ENCODE measurements at places on chromosomes 6 and 20.

- peak; percentile 69 for DNase-seq
Observed at GRCh38 chr6:105259913-105260889, 80.4 kb upstream of the POPDC3 start.

GRCh38 chr6:73746787-73747186, 50.8 kb downstream of the CD109 start:
- DNase-seq: no peak

DNA sequence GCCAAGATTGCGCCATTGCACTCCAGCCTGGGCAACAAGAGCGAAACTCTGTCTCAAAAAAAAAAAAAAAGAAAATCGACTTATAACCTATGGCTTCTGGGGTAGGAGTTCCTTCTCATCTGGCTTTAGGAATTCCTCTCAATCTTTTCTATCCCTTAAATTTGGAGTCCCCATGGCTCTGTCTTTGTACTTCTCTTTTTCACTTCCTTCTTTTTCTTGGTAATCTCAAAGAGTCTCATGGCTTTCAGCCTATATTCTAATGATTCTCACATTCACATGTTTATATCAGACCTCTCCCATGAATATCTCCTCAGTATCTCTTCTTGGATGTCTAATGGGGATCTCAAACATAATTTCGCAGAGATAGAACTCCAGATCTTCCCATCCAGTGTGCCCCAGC, 42.8 kb upstream of the RALGAPA2 start:
- DNase-seq: no peak

GRCh38 chr20:51098284-51098810, 75.4 kb upstream of the KCNG1 start:
- no peak for DNase-seq

DNA sequence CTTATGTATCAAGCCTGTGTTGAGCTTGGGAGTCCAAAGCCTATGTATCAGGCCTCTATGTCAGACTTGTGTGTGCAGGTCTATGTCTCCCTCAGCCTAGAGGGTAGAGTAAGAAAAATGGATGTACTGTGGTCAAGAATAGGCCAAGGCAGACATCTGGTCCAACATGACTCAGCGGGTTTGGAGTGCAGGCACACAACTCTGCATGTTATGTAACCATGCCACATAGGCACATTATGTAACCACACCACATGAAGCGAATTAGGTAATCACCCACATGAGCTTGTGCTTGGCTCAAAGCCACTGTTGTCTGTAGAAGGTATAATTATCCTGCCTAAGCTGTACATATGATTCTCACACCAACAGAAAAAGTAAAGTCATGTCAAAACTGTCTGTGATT, 1190.5 kb upstream of the EYS start:
- no peak for DNase-seq

DNA sequence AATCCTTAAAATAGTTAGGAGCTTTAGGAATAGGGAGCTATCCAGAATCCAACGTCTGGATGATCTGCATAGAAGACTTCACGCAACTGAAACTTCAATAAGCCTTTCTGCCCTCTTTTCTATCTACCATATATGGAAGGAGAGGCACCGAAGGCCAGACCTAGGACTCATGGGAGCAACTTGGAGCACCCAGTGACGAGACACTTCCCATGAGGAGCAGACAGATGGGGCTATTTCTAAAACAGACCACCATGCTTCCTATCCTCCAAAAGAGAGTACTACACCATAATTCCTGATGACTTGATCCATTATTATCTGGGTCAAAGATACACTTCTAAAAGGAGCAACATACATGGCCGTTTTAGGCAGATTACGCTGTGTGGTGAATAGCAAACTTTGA, 6.0 kb downstream of the RPP40 start:
- no peak for DNase-seq

DNA sequence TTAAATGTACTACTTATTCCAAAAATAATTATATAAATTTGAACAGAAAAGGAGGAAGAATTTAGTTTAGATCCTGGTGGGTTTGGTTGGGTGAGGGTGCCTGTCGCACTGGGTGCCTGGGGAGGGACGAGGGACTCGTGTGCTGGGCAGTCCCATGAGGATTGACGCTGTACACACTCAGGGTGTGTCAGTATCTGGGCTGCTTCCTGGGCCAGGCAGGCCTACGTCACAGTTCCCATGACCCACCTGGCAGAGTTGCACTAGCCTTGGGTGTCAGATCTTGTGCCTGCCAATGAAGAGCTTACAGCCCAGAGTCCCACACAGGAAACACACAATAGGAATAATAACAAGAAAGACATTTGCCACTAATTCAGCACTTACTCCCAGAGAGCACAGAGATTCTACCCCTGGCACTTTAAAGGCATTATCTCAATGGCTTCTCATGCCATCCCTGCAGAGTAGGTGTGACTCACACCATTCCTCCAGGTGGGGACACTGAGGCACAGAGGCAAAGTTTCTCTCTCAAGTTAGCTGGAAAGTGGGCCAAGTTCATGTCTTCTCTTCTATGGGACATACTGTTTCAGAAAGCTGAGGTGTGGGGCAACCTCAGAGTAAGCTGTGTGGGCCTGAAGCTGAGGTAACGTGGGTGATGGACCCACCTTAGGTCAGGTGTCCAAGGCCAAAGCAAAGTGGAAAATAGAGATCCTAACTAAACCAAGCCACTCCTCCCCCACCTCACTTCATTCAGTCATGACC, 1.3 kb upstream of the SDCBP2 start:
- DNase-seq: peak; percentile 63

DNA sequence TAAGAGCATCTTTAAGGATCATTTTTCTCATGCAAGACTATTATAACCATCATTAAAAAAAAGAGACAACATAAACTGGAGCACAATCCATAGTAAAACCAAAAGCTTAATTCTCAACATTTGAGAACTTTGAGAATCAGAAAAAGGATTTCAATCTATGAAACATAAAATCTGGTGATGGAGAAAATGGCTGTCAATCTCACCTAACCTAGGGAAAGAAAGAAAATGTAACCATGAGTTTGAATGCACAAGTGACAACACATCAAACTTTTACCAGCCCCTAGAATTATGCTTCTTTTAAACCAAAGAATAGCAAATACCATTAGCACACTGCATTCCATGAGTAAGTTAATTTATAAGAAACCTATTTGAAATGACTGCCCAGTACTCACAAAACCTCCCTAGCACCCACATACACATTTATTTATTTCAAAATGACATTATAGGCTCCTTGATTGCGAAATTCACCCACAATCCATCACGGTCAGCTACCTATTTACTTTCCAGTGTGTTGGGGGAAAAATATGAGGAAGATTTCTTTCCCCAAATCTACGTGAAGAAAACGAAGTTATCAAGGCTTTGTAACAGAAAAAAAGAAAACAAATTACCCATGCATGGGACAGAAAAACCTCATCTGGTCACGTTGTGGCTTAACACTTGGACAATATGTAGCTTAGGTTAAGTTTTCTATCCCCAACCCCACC, 828 bp downstream of the ASCC3 start:
- DNase-seq: no peak

DNA sequence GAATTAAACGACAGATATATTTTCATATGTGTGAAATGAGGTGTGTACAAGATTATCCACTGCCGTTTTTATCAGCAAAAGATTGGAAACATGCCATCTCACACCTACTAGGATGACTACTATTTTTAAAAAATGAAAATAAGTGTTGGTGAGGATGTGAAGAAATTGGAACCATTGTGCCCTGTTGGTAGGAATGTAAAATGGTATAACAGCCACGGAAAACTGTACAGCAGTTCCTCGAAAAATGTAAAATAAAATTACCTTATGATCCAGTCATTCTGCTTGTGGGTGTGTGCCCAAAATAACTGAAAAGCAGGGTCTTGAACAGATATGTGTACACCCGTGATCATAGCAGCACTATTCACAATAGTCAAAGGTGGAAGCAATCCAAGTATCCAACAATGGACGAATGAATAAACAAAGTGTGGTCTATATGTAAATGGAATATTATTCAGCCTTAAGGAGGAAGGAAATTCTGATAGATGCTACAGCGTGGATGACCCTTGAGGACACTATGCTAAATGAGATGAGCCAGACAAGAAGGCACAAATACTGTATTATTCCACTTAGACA, 27.0 kb upstream of the CCN5 start:
- DNase-seq: no peak

DNA sequence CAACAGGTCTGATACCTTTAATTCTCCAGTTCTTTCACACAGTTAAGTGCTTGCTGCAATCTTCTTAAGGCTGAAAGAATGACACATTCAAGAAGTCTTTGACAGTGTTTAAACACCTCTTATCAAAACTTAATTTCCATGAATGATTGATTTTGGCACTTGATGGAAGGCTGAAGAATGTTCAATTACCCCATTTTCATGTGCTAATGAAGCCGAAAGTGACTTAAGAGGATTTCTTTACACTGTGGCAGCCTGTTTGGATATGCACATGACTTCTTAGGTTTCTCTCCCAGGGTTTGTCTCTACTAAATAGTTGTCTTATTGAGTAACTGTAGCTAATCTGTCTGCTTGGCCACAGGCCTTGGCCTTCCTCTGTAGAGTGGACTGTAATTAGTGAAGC, 81.1 kb upstream of the PRDM1 start:
- no peak for DNase-seq

DNA sequence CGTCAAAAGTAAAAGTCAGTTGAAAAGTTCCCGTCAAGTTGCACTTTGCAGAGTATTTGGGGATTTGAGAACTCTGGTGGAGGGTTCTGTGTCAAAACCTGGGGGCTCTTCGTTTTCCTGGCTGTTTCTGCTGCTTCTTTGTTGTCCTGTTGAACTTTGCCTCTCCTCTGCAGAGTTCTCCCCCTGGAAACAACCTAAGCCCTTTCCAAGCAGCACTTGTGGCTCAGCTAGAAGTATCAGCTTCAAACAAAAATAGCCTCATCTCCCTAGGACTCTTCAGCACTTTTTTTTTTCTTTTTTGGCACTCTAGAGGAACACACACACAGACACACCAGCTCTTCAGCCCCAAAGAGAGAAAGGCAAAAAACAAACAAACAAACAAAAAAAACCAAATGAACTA, at the start of gene TRDN:
Gene TRDN (minus strand): TSS at position 169 of the 400 bp plus-strand sequence. CDS start 175 bp downstream, outside the sequence.
- no peak for DNase-seq

DNA sequence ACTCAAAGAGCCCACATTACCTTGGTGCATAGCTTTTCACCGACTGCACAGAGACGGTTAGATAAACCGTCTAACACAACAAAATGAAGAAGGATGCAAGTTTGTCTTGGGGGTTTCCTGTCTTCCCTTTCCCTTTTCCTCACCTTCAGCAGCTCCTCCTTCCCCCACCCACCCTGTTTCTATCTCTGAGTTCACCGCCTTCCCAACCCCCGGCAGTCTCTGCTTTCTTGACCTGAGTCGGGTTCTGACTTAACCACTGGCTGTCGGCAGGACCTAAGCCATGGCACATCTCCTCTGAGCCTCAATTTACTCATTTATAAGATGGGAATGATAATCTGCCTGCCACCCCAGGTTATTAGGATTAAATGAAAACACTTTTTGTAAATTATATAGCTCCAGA, 25.8 kb upstream of the CNKSR3 start:
- no peak for DNase-seq

DNA sequence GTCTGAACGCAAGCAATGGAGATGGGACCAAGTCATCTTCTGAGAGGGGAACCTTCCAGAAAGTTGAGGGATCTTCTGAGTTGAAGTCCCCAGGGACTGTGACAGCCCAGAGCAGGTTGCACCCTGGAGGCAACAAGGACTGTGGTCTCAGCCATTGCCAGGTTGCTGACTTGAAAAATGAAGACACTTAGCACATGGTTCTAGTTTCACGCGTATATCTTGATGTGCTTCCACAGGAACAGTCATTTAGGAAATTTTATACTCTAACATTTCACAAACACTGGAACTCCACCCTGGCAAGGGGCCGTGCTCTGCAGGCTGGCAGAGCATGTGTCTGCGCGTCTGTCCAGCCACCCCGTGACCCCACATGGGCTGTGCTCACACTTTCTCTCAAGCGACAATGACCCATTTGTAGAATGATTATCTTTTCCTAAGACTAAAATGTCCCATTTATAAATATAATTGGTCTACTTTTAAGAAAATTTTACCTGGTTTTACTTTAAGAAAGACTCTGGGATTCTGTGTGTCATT, 157.0 kb downstream of the ERMARD start:
- no peak for DNase-seq

DNA sequence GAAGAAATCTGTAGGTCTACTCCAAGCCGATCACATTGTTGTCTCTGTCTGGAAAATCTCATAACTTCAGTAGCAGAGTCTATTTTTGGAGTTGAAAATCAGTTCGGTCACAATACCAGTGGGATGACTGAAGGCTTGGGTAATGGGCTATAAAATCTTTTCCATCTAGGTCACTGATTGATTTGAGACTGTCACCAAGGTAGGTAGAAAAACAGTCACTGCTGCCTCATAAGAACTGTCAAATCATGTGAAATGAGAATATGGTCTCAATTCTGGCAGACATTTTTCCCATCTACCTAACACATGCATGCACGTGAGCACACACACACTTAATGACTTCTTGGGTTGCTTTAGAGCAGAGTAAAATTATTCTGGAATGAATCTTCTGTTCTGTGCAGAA, 1162.8 kb upstream of the CITED2 start:
- DNase-seq: no peak

DNA sequence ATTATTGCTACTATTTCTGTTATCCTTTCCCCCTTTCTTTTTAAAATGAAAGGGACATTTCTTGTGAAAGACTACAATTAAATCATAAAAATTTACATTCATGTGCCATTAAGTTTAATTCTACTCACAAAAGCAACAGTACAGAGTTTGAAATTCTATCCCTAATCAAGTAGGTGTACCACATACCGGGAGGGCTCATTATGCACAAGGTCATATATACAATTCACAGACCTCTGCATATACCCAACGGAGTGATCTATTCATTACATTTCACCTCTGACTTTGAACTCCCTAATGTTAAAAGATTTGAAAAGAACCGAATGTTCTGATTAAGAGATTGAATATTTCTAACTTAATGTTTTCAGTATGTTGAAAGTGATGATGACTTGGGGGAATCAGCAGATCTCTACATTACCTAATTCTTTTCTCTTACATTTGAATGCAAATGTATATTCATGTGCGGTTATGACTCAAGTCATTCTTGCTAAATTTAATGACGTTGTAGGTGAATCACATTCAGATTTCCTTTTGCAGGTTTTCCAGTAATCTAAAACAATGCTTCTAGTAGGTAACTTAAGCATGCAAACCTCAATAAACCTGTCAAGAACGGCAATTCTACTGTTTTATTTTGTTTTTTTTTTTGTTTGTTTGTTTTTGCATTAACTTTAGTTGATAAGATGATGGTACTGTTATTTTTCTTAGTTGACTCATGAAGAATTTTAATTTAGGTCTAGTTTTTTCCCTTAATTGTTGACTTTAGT, 7.3 kb downstream of the EYA4 start:
- DNase-seq: no peak

DNA sequence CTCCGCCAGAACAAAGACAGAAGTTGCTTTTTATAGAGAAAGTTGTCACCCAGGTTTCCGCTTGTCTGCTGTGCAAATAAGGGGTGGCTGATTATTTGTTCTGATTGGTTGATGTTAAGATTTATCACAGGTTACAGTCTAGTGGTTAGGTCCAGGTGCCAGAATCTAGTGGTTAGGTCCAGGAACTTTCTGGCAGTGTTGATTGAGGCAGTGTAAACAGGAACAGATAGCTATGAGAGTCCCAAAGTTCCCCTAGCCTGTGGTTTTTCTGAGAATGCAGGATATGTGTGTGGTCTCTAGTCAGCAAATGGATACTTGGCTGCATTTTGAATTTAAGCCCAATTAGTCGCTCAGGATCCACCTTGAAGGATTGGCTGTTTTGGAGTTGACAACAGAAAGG, 148.0 kb downstream of the TMEM200A start:
- no peak for DNase-seq

All from NCI-H1436 (cell line).